Immature natural killer cell (primary cell): ENCODE measurements at places on chromosomes 6 and 20.
A peak's percentile ranks its signal among the peaks of the same experiment; 100 is the strongest.

GRCh38 chr6:3808199-3808598 is 41.0 kb upstream of the FAM50B start:
- DNase-seq = no peak

DNA sequence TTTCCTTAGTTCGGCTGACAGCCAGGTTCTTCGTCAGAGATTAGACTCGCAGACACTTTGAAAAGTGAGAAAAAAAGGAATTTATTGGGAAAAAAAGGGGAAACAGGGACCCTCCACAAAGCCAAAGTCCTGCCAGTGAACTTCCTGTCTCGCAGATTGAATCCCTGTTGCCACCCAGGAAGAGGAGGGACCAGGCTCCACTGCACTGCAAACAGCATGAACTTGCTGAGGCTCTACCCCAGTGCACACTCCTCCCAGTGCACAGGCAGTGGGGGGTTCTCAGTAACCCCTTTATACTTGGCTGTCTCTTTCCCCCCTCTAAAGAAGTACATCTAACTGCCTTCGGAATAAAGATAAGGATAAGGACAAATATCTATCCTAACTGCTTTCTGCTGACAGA is 959.0 kb downstream of the GRIK2 start:
- DNase-seq = no peak

GRCh38 chr20:50107796-50108331 is 5.1 kb downstream of the UBE2V1 start:
- DNase-seq = no peak

- DNase-seq = no peak
Measured at GRCh38 chr6:27630727-27631608, 158.1 kb upstream of the ZNF184 start.

GRCh38 chr20:50980851-50981713 is 22.5 kb downstream of the MOCS3 start:
- peak; percentile 49 for DNase-seq

DNA sequence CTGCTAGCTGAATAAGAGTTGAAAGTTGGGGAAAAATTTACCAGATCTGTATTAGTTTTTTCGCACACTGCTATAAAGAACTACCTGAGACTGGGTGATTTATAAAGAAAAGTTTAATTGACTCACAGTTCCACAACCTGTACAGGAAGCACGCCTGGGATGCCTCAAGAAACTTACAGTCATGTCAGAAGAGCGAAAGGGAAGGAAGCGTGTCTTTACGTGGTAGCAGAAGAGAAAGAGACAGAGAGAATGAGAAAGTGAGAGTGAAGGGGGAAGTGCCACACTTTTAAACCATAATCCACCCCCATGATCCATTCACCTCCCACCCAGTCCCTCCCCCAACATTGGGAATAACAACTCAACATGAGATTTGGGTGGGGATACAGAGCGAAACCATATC is 79.6 kb downstream of the KHDC1L start:
- DNase-seq = no peak

- no peak for DNase-seq
Measured at GRCh38 chr6:74534465-74535211, 671.2 kb downstream of the COL12A1 start.

- DNase-seq = no peak
Measured at GRCh38 chr6:4806791-4807190, 30.6 kb downstream of the CDYL start.

DNA sequence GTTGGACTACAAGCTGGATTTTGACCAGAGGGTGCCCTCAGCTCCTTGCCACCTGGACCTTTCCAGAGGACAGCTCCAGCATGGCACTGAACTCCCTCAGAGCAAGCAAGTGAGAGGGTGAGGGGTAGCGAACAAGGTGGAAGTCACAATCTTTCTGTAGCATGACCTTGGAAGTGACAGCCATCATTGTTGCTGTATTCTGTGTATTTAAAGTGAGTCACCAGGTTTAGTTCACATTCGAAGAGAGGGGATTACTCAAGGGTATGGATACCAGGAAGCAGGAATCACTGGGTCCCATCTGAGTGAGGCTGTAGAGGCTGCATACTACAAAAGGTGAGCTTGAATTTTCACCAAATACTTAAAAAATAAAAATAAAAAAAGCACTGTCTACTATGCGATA is 280.0 kb upstream of the SPTLC3 start:
- no peak for DNase-seq

- DNase-seq = no peak
Measured at GRCh38 chr20:63286781-63287696, 5.9 kb upstream of the COL20A1 start.

GRCh38 chr20:14067603-14068002 is 72.3 kb downstream of the MACROD2 start:
- no peak for DNase-seq

DNA sequence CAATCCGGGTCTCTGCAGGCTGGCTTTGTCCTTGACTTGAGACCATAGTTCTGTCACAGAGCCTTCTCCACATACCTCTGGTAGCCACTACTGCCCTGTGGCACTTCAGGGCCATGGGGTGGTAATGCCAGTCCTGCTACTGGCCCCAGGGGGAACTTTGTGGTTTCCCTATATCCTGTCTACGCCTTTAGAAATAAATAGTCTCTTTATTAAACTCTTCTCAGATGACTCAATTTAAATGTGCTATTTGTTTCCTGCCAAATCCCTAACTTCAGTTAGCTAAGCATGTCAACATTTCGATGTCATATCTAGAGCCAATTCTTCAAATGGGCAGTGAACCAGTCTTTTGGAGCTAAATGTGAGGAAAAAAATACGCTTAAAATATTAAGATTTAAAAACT is 60.1 kb downstream of the SEL1L2 start:
- no peak for DNase-seq

- DNase-seq = peak; percentile 10
Measured at GRCh38 chr20:32206760-32207625, 550 bp downstream of the PLAGL2 start.

DNA sequence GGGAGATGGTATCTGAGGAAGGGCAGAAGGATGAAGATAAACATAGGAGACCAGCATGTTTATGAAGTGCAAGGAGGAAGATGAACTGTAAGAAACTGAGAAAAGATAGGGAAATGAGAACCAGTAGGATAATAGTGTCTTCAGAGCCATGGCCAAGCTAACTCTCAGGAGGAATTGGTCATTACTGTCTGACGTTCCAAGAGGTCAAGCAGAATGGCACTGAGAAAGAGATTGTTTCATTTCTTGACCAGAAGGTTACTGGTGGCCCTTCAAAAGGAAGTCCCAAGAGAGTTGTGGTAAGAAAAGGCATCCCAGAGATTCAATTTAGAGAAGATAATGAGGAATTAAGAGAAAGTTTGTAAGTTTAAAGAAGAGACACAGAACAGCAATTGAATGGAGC is 47.5 kb downstream of the EYA4 start:
- no peak for DNase-seq

- DNase-seq = no peak
Measured at GRCh38 chr6:10414756-10415616, at the start of gene TFAP2A. Gene TFAP2A (minus strand): TSS chr6:10415074. CDS start chr6:10414991, 83 bp downstream.

GRCh38 chr20:41553142-41553879 is 64.9 kb downstream of the CHD6 start:
- no peak for DNase-seq

- no peak for DNase-seq
Measured at GRCh38 chr6:96110878-96111277, 95.1 kb downstream of the FUT9 start.

DNA sequence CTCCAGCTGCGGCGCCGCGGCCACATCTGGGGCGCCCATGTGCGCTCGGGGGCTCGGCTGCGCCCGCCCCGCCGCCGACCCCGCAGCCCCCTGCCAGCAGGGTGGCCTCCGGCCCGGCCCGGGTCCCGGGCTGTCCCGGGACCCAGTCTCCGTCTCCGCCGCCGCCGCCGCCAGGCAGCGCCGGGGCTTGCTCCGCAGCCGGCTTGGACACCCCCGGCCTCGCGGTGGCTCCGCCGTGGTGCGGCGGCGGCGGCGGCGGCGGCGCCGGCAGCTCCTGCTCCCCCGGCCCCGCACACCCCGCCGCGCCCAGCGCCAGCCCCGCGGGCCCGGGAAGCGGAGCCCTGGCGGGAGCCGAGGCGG is 219 bp downstream of the ISM1 start:
- DNase-seq = no peak

DNA sequence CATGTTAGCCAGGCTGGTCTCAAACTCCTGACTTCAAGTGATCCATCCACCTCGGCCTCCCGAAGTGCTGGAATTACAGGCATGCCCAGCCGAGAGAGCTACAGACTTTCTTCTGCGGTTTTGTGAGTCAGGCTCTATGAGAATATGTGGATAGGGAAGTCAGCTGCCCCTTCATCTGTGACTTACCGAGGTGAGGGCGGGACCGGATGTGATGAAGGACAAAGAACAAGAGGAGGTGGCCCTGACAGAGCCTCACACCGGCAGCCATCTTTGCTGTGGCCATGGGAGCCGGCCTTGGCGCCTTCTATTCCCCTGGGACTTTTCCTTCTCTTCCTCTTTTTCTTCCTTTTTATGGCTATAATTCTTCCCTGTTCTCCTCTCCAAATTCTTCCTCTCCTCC is 67.0 kb downstream of the IYD start:
- no peak for DNase-seq

DNA sequence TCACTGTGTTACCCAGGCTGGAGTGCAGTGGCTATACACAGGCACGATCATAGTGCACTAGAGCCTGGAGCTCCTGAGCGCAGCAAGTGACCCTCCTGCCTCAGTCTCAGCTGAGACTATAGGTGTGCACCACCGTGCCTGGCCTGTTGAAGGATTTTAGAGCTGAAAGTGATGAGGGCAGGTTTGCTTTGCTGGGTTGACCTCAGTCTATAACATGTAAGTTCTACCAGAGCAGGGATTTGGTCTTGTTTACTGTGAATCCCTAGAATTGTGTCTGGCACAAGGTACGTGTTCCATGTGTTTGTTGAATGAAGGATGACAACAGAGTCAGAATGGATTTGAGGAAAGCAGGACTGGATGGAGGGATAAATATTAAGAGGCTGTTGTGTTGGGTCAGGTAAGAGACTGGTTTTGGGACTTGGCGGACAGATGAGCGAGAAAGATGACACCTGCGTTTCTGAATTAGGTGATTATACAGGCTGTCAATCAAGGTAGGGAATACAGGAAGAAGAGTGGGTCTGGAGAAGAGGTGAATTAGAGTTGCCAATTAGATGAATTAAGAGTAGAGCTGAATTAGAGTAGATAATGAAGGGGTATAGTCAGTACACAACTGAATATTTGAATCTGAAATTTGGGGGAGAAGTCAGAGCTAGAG is 6.5 kb downstream of the ASXL1 start:
- DNase-seq = no peak

DNA sequence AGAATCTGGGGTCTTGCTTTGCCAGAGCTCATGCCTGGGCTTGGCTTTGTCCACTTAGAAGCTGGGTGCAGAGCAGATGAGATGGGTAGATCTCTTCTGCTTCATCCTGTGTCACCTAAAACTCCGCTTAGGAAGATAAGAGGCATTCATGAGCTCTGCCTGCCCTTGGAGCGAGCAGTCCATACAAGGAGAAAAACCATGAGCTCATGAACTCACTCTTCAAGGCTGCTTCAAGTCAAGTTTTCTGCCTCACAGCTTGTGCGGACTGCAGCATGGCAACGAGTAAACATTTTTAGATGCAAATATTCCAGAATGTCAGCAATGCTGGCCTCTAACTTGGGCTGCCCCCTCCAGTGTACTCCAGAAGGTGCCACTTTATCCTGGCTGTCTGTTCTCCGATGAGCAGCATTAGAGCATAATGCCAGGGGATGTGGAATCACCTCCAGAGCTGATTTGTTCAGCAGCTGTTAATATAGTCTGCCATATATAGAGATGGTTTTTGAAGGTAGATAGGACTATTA is 10.7 kb upstream of the UQCC2 start:
- DNase-seq = no peak
